Transverse colon (tissue), 4 donors: ENCODE measurements at places on chromosomes 2 and 18. TPM values are rescaled to one million over a fixed set of nuclear protein-coding genes. Genes with fewer than 3 reads are reported as not detected.

The OTOS gene
- not detected for total RNA-seq

The TMEM37 gene
- total RNA-seq: 210 TPM

The SULT1C4 gene
- total RNA-seq: 0.27 TPM

The SLC14A1 gene
- total RNA-seq: 0.75 TPM

The CTAGE1 gene
- total RNA-seq: not detected

The TDRD15 gene
- not detected for total RNA-seq

The HOXD13 gene
- total RNA-seq: not detected

The VAMP5 gene
- total RNA-seq: 17.1 TPM

The SP140 gene
- 9.8 TPM for total RNA-seq

The RAB12 gene
- 6.7 TPM for total RNA-seq

The STRN gene
- total RNA-seq: 25.3 TPM

The PTH2R gene
- total RNA-seq: not detected

The MC4R gene
- not detected for total RNA-seq

The SULT1C2 gene
- total RNA-seq: not detected

The DSC2 gene
- total RNA-seq: 14.5 TPM
